Cortex of kidney (tissue), 1 donor: ENCODE measurements at places on chromosomes 13 and 19.

- DNase-seq: no peak
Measured at GRCh38 chr13:48477191-48477855, 55.6 kb downstream of the RCBTB2 start.

DNA sequence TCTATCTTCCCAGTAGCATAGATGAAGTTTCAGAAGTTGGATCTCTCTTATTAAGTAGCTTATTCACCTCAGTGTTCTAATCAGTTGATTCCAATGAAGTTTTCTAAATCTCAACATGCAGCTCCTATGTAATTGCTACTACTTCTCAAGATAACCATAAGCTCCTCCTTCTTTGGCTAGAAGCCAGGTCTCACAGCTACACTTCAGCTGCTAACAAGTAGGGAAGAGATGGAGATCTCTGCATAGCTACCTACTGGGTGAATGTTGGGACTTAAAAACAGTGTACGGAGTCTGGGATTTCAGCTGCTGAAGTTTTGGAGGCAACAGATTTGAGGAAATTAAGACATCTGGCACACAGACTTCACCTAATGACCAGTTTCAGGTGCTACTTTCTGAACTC is 661.0 kb downstream of the SLITRK1 start:
- no peak for DNase-seq

GRCh38 chr19:46975925-46976782 is 43.5 kb upstream of the NPAS1 start:
- no peak for DNase-seq

DNA sequence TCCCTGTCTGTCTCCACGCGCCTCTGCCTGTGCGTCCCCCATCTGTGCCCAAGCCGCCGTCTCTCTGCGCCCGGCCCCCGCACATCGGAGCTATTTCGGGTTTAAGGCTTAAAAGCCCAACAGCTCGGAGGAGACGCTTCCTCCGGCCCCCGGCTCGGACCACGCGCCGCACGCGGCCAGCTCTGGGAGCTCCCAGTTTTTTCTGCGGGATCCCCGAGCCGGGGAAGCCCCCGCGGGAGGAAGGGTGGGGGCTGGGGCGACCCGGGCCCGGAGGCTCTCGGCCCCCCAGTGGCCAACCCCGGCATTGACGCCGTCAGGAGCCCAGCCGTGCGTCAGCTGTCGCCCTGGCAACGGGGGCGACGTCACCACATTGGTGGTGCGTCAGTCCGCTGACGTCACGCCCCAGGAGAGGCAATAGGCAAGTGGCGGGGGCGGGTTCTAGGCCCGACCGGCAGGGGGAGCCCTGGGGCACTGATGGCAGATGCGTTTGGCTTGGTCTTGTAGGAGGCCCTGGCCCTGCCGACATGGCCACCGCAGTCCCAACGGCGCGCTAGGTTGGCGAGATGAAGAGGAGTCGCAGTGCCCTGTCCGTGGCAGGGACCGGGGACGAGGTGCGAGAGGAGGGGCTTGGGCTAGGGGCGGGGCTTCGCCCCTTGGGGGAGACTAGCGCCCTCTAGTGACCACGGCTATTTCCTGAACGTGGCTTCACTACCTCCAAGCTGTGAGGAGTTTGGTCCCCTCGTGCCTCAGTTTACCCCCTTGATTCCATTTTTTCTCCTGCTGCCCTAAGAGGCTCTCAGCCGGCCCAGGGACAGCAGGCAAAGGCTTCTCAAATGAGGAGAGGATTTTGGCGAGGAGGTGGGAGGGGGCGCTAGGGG is 3.7 kb upstream of the PDE4A start:
- no peak for DNase-seq

DNA sequence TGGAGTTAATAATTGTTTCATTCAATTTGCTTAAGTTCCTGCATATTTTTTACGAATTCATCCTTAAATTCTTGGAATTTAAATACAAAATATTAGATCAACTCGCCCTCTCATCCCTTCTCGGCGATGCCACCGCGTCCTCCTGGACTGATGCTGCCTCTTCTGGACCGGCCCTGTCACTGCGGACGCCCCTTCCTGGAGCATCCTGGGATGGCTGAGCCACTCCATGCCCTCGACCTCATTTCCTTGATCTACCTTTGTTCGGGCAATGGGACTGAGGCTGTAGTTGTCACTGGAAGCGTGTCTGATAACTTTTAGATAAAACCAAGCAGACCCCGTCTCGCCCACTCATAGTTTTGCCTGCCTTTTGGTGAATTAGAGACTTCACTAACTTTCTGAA is 283.7 kb downstream of the TEX29 start:
- DNase-seq: no peak

GRCh38 chr19:8120636-8121480 is 28.5 kb downstream of the FBN3 start:
- no peak for DNase-seq

- DNase-seq: no peak
Measured at GRCh38 chr13:22240716-22241115, 569.8 kb downstream of the FGF9 start.

- DNase-seq: no peak
Measured at GRCh38 chr19:33323093-33323820, 20.9 kb upstream of the CEBPA start.

DNA sequence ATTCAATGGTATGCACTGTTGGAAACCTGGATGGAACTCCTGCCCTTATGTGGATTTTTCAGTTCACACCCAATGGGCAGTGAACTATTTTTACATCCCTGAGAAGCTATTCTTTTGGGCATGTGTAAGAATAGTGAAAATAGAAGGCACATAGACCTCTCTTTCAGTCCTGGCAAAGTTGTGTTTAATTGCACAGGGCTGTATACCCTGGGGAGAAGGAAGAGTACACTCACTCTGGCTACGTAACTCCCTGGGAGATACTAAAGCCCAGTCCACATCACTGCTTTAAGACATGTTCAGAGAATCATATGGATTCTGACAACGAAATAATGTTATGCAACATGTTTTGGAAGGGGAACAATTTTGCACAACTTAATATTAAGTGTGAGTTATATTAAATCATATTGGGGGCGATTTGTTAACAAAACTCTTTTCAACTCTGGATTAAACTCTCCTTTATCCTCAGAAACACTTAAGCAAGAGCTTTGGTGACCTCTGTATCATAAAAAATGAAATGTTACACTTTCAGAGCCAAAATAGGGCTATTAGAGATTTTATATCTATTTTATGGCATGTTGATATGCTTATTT is 166.1 kb downstream of the DCT start:
- DNase-seq: no peak
